ENCODE measurements at places on chromosomes 6 and 20.

- DNase-seq, result no peak
Measured at GRCh38 chr20:32494483-32495216, 90.5 kb downstream of the NOL4L start.

GRCh38 chr20:9838035-9838377 is 870 bp downstream of the PAK5 start:
- no peak for DNase-seq

GRCh38 chr20:1819311-1820137 is 75.7 kb upstream of the SIRPA start:
- no peak for DNase-seq

GRCh38 chr6:37946057-37946456 is 126.5 kb downstream of the ZFAND3 start:
- DNase-seq, result no peak

DNA sequence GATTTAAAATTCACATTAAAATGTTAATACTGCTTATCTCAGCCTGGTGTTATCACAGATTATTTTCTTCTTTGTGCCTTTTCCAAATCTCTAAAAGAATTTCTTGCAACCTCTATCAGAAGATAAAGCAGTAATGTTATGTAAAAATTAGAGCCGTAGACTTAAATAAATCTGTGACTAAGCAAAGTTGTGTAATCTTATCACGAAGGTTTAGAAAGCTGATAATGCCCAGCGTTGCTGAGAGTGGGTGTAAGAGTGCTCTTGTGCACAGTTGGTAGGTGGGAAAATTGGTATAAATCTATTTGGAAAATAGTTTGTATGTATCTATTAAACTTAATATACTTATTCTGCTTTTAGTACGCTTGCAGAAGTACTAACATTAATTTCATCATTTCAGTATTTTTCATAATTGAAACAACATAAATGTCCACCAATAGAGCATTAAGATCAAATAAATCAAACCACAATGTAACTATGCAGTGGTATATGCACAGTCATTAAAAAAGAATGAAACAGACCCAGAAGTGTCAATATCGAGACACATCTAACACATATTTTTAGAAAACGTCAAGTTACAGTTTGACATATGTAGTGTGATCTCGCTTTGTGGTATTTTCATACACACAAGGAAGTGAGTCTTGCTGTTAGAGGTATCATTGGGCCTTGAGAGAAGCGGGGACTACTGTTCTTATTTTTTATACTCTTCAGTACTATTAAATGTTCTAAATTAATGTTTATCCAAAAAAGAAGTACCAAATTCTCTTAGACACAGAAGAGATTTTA is 54.4 kb upstream of the PBOV1 start:
- no peak for DNase-seq

GRCh38 chr20:34310481-34311117 is 7.4 kb upstream of the AHCY start:
- no peak for DNase-seq

GRCh38 chr6:142002825-142003405 is 129.8 kb upstream of the GJE1 start:
- DNase-seq, result no peak

GRCh38 chr6:167803816-167804215 is 22.9 kb upstream of the AFDN start:
- no peak for DNase-seq

GRCh38 chr6:44969446-44970185 is 358.5 kb upstream of the RUNX2 start:
- DNase-seq, result no peak

- no peak for DNase-seq
Measured at GRCh38 chr6:140475086-140475485, 1100.6 kb upstream of the CITED2 start.

DNA sequence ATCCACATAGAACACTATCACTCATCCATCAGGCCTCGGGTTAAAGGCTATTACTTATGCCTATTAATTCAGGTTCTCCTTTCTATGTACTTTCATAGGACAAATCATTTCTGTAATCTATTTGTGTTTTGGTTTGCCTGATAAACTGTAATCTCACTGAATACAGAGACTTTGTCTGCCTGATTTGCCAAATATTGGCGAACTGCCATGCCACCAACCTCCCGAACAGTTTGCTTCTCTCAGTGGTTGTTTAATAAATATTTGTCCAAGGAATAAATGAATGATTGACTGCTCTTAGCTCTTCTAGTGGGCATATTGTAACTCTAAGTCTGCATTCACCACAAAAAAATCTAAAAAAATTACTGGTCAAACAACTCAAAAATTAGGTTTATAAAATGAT is 170.1 kb upstream of the ZFP64 start:
- no peak for DNase-seq
